ENCODE measurements at places on chromosomes 6 and 20.

- DNase-seq, result no peak
Measured at GRCh38 chr6:124661097-124661661, 301.1 kb upstream of the RNF217 start.

DNA sequence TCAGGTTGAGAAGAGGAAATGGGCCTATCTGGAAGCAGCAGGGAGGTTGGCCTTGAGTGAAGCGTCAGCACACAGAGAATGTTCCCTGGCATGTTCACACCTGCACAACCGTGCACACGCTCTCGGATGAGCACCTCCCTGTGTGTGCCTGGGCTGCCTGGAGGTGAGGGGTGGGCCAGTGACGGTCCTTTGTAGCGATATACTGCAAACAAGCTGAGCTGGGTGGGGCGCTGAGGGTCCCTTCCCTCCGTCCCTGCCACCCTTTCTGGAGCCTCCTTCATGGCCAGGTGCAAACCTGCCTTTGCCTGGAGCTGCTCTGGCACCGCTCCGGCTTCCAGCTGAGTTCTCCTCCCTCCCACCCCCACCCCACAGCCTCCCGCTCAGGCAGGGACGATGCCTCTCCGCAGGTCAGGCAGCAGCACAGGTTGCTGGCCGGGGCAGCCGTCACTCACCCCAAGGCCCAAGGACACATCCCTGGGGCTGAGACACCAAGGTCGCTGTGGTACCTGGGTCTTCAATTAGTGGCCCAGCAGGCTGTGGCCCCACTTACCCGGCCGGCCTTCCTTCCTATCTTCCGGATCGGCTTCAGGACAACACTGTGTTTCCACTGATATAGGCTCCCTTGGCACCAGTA, 111.6 kb downstream of the ERMARD start:
- DNase-seq, result no peak

DNA sequence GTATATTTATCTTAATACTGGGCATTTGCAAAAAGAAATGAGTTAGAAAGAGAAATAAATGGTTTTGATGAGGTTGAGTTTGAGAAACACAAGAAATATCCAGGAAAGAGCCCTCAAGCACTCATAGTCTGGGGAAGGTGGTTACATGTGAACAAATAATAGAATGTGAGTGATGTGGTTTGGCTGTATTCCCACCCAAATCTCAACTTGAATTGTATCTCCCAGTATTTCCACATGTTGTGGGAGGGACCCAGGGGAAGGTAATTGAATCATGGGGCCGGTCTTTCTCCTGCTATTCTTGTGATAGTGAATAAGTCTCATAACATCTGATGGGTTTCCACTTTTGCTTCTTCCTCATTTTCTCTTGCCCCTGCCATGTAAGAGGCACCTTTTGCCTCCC, 334.1 kb downstream of the COL12A1 start:
- no peak for DNase-seq

- no peak for DNase-seq
Measured at GRCh38 chr20:48416002-48416401, 411.8 kb downstream of the PREX1 start.

DNA sequence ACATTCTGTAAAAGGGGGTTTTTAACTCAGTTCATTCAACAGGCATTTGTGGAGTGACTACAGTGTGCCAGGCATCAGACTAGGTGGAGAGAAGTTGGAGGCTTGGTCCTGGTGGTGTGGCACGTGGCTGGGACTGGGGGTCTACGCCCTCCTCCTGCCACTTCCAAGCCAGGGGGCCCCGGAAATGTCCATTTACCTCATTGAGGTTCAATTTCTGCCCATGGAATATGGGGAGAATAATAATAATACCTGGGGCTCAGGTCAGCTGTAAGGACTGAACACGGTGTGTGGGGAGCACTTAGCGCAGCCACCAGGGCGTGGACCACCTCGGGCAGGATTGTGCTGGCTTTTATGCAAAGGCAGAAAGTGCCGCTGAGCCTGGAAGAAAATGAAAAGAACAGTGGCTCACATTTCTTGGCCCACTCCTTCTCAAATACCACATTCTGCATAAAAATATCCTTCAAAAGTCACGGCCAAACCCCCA, 229.4 kb downstream of the ANKRD60 start:
- no peak for DNase-seq

DNA sequence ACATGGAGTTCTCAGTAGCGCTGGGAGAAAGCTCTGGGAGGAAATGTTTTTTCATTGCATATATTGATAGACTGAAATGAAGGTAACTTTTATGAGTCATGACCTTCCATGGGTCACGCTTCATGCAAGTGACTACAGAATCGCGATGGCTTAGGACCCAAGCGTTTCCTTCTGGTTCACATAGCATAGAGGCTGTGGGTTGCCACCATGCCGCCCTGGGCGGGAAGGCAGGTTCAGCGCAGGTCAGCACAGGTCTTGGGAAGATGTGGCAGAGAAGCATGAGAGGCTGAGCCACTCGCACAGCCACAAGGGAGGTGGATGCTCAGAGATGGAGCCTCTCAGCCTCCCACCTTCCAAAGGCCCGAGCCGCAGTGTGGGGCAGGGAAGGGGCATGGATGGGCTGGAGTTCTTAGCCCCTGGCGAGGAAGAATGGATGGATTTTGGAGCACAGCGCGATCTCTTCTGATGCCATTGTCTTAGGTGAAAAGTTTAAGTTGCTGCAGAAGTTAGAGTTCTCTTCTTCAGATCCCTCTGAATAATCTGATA, 219.5 kb downstream of the SMOC2 start:
- no peak for DNase-seq

GRCh38 chr6:55812509-55812908, 62.9 kb downstream of the BMP5 start:
- DNase-seq, result no peak

DNA sequence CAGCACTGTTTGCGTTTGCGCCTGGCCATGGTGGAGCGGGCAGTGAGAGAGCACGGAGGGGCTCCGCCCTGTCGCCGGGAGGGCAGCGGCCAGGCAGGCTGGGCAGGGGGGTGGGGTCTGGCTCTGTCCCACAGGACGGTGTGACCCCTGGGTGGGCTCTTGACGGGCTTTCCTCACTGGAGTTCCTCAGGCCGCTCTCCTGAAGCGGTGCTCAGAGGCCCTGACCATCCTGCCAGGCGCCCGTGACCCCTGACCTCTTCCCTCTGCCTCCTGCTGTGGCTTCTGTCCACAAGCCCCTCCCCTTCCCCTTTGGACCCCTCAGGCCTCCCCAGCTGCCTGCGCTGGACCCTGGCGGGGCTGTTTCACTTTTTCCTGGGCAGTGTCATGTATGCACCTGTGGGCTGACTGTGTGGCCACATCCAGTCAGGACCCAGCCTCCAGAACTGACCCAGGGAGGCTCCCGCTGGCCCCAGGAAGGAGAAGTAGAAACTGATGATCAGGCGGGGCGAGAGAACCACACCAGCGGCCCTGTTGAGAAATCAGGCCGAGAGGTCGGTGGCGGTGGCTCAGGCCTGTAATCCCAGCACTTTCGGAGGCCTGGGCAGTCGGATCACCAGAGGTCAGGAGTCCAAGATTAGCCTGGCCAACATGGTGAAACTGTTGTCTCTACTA, 1.2 kb downstream of the OGFR start:
- DNase-seq, result no peak

- DNase-seq, result no peak
Measured at GRCh38 chr20:7571521-7572055, 368.7 kb downstream of the HAO1 start.

DNA sequence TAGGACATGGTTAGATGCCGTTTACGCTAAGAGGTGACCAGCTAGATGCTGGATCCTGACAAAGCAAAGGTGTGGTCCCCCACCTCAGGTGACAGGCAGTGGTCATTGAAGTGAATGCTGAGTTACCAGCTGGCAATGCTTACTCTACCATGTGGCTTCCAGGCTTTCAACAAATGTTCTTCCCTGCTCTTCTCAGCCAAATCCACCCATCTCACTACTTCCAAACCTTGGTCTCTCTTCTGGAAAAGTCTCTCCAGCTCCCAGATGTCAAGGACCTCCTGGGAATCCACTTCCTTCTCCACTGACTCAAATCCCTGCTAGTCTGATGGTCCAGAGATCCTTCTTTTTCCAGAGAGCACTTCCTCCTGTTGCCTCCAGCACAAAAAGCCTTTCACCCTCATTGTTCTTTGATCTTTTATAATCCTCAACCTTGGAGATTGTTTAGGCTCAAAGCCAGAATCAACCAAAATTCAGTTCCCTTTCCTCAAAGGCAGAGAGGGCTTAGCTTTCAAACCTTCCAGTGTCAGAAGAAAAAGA, 228.0 kb downstream of the ZNF217 start:
- DNase-seq, result no peak

DNA sequence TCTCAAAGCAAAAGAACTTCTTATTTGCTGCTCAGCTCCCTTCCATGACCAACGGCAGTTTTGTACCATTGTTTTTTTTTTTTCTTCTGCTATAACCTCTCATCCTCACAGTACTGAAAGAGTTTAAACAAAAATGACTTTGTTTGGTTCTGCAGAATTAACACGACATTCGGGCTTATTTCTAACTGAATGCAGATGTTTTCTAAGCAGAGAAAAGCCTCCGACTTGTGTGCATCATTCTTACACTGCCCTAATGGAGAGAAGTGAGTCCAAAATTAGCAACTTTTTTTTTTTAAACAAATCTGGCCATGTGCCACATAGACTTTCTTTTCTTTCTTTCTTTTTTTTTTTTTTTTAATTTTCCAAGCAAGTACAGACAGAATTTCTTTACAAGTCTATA, 382.7 kb downstream of the HDGFL1 start:
- DNase-seq, result no peak

GRCh38 chr6:83511901-83512681, at the start of gene PRSS35:
Gene PRSS35 (plus strand): TSS chr6:83512534. CDS start chr6:83523442, 10,908 bp downstream.
- DNase-seq, result no peak

DNA sequence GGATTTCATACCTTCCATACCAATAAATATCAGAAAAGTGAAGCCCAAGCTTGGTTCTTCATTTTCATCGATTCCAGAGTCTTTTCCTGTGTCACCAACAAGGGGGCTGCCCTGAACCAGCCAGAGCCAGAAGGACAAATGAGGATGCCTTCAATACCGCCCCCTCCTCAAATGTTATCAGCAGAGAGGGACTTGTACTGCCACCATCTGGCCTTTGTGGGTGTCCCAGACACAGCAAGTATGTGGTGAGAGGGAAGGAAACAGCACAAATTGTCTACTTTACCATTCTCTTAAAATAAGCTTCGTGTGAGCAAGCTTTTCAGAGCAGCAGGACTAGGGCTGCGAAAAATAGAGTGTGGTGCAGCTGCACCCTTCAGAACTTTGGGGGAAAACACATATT, 165.3 kb downstream of the SOBP start:
- no peak for DNase-seq

DNA sequence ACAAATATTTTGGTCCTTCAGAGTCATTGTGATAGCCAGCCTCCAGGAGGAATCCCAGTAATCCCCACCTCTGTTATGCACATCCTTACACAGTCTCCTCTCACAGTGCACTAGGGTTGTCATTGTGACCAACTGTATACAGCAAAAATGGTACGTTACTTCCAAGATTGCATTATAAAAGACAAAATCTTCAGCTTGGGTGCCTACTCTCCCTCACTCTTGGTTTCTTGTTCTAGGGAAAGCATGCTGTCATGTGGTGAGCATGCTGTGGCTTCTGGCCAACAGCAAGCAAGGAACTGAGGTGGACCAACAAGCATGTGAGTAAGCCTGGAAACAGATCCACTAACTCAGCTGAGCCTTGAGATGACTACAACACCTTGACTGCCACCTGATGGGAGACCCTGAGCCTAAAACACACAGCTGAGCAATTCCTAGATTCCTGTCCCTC, 130.1 kb upstream of the DST start:
- DNase-seq, result no peak

Data from stimulated activated CD4-positive, alpha-beta T cell treated with anti-CD3 and anti-CD28 coated beads, Interleukin-2, amount 100 ng/mL, for 4 hours (primary cell).